ENCODE measurements at places on chromosomes 6 and 20.

DNA sequence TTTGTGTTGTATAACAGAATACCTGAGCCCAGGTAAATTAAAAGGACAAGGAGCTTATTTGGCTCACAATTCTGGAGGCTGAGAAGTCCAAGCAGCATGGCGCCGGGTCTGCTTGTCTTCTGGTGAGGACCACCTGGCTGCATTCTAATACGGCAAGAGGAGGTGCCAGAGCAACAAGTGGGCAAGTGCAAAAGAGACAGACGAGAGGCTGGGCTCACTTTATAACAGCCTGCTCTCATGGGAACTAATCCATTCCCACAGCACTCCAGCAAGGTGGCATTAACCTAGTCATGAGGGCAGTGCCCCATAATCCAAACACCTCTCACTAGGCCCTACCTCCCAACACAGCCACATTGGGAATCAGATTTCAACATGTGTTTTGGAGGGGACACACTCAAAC, 12.9 kb downstream of the PACSIN1 start:
- DNase-seq: no peak

GRCh38 chr6:105771313-105771970, 314.7 kb upstream of the PRDM1 start:
- no peak for DNase-seq

DNA sequence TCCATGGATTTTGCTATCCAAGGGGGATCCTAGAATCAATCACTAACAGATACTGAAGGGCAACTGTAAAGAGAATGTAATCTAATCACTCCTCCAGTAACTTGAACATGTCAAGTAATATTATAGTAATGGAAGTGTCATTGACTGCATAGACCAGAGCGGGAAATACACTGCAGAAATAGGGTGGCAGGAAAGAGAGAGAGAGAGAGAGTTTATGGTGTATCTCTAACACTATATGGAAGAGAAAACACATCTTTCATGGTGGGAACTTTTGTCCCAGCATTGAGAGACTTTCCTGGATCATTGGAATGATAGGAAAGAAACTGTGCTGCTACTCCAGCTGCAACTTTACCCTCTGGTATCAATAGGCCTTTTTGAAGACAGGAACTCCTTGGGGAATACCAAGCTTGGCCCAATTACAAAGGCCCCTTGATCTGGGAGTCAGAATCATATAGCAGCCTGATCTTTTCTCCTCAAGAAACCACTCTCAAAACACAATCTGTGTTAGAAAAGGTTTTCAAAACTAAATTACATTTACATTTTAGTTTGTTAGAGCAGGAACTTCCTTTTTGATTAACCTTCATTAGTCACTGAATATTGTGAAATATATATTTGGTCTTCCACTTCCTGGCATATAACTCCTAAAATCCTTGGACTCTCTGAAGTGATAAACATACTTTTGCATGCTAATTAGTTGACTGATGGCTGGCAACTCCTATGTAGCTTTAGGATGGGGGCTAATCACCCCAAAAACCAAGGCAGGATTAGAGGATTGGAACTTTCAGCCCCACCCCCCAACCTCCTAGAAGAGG, 29.5 kb upstream of the RNGTT start:
- no peak for DNase-seq

DNA sequence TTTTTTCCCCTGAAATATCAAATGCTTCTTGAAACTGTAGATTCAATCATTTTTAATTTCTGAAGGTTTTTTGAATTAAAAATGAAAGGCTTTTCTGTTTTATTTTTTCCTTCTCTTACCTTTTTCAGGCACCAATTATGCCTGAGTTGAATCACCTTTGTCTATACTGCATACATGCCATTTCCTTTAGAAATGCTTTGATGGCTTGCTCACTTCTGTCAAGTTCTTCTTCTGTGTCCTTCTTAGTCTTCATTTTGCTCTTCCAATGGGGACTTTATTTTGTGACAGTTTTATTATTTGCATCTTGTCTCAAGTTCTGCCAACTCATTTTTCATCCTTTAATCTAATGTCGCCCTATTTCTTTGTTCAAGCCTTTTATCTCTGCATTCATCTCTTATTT, 121.9 kb upstream of the PRL start:
- no peak for DNase-seq

GRCh38 chr6:137522198-137522798, 28.1 kb upstream of the OLIG3 start:
- DNase-seq: no peak

DNA sequence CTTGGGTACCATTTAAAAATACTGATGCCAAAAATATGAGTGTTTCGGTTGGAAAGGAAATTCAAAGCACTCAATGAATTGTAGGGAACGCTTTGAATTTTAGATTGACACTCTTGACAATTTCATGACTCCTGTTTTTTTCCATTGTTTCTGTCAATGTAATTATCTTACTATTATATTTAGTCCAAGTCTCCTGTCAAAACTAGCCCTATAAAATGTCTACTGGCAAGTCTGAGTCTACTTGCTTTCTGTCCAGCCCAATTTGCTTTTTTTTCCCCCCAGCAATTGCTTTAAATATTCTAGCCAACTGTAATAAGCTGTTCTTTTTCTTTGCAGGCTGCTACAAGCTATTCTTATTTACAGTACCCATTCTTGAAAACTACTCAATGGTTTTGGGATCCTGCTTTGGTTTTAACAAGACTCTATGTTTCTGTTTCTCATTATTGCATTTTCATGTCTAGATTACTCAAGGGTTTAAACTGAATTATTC, 1103.9 kb upstream of the GJE1 start:
- DNase-seq: no peak

DNA sequence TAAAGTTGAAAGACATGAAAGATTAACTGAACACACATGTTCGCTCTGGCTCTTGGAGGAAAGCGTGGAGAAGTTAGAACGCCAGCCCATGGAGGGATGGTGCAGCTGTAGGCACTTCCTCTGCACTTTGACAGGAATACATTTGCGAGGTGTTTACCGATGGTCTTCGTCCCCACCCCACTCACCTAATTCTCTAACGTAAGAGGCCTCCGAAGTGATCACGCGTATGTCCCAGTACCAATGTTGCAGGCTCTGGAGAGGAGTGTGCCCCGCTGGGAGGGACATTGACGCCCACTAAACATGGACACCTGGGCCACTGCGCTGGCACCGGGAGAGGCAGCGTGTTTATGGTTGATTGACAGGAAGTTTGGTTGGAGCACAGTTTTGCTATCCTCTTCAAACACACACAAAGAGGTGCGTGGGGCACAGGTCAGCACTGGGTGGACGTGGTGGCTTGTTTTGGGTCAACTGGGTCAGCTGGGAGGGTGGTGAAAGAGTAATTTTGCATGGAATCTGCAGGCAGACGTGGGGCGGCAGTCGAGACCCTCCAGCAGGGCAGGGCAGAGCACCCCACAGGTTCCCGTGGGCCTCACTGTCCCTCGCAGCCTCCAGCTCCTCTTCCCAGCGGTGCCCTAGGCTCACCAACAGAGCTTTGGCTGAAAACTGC, 110.1 kb downstream of the DLL1 start:
- no peak for DNase-seq

DNA sequence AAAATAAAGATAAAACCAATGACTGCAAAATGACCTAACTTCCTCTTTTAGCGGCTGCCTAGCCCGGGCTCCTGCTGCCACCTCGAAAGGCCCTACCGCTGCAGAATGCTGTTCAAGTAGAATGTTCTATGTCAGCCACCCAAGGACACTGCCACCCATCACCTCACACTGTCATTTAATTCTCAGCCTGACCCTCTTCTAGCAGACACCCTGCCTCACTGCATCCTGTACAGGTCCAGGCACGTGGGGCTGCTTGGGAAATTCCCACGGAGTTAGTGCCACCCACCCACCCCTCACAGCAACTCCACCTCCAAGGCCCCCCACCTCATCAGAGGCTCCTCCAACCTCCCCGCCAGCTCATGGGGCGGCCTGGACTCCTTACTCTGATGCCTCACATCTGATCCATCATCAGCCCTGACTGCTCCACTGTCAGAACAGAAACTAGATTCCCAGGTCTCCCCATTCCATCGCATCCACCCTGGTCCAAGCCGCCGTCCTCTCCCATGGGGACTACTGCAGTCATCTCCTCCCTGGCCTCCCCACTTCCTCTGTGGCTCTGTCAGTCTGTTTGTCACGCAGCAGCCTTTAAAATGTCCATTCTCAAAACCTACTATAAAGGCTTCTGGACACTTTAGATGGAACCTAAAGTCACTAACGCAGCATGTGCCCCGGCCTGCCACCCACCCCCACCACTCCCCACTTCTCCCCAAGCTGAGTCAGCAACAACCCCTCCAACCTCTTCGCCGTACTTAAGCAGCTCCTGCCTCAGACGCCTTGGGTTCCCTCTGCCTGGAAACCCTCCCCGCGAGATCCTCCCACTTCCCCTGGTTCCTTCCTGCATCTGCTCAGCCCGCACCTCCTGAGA, 17.0 kb downstream of the NFATC2 start:
- no peak for DNase-seq

DNA sequence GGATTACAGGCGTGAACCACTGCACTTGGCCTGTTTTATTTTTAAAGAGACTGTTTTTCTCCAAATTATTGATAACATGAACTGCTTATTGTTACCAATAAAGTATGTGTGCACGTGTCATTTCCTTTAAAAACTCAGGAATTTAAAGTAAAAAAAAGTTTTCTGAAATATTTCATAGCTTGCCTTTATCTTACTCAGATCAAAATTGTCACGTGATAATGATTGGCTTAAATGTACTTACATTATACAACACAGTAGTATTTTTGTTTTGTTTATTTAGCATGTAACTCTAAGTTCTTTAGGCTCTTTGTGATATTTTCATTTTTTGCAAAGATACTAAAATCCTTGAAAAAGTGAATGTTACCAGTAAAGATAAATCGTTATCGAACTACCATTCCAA, 174.1 kb downstream of the ZFAND3 start:
- no peak for DNase-seq

- no peak for DNase-seq
Measured at GRCh38 chr6:54937371-54937770, 90.8 kb downstream of the FAM83B start.

DNA sequence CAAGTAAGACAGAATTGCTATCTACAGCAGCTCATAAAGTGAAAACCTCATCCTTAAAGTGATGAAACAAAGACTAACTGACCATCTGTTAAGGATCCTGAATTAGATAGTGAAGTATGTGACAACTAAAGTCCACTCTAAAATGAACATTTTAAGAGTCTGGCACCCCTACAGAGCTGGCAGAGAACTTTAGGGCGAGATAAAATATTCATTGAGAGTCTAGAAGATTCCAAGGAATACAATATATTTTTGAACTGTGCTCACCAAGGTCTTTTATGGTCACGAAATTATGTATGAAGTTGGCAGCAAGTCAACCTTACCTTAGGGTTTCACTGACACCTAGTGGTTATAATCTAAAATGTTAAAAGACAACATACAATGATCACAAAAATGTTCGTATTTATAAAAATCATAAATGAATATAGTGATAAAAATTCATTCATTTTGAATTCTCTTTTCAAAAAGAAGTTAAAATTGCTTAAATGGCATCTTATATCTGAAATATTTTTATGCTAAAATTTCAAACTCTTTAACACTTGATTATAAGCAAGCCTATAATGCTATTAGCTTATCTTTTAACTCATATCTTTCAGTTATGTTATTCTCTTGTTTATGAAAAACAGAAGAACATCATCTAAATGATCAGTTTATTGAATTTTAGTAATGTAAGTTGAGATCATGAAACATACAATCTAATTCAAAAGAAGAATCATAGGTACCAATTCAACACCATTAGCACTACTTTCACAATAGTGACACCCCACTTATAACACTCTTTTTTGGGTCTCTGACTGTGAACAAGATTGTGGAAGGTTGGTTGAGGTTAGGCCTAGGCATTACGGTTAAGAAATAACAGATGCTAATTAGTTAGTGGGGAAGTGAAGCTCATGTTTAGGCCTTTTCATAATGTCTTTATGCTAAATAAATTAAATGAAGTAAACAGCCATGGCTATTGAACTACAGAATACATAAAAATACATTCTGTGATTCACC, 27.5 kb downstream of the RSPH3 start:
- no peak for DNase-seq

Data from HuH-7.5 (cell line).